ENCODE measurements at places on chromosomes 4 and X. TPM values are rescaled to one million over a fixed set of nuclear protein-coding genes. Genes with fewer than 3 reads are reported as not detected.

The ZFX gene
- 39.1 TPM for polyA plus RNA-seq

The CCNA2 gene
- 0.24 TPM for polyA plus RNA-seq

The IQCM gene
- polyA plus RNA-seq: not detected

The BANK1 gene
- polyA plus RNA-seq: 599 TPM

The SOWAHD gene
- polyA plus RNA-seq: 36.1 TPM

All from IgD-negative memory B cell (primary cell).